Ovary (tissue), 10 donors: ENCODE measurements at places on chromosomes 6 and 20. TPM values are rescaled to one million over a fixed set of nuclear protein-coding genes. Genes with fewer than 3 reads are reported as not detected.
A peak's percentile ranks its signal among the peaks of the same experiment; 100 is the strongest.

Gene CD109
- total RNA-seq: 4.0 TPM

Gene MRPS26
- total RNA-seq: 59.8 TPM

Gene DPPA5
- not detected for total RNA-seq

Gene HLA-DRB5
- total RNA-seq: 0.75 TPM

Gene RHAG
- total RNA-seq: 0.40 TPM

Gene LZTS3
- 27.4 TPM for total RNA-seq

Gene FAM120B
- total RNA-seq: 36.2 TPM

Gene HLA-DMB
- total RNA-seq: 12.0 TPM

Gene PCNA
- total RNA-seq: 43.8 TPM

Gene LY6G6D
- not detected for total RNA-seq

Gene GSTA1
- total RNA-seq: 143 TPM

DNA sequence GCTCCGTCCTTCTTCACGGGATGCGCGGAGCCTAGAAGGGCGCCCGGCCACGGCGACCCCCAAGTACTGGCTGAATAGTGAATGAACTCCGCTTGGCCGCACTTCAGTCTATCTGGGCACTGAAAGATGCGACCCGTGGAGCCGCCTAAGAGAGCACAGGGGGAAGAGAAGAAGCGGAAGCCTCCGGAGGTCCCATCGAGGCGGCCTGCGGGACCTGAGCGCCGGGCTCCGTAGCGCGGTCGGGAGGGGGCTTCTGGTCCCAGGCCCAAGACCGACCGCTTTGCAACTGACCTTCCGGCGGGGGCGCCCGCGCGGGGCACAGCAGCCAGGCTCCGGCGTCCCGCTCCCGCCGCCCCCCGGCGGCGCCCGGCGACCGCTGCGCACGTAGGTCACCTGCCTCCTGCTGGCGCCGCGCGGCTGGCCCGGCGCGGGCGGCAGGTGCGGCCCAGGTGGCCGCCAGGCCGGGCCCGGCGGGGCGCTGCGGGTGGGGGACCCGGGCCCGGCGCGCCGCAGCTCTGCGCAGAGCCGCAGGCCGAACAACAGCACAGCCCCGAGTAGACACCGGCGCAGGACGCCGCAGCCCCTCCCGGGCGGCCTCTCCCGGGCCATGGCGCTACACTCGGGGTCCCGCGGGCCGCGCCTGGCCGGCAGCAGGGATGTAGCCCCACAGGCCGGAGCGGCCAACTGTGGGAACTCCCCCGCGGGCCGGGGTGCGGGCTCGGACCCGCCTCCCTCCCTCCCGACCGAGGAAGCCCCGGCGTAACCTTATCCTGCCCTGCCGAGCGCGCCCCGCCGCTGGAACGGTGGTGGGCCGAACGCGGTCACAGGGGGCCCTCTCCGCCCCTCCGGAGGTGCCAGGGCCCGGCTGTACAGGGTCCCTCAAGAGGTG lies at the start of gene METTL24:
Gene METTL24 (minus strand): TSS at position 686 of the 889 bp plus-strand sequence. CDS start 77 bp downstream, at position 609.
- peak within 1 kb of the TSS; percentile 72 for H3K4me3 ChIP-seq
- DNase-seq: peak; percentile 58
- peak within 1 kb of the TSS; percentile 69 for H3K27ac ChIP-seq
- no peaks in the 10 kb centered on the region for H3K27me3 ChIP-seq
- no peaks in the 10 kb centered on the region for H3K36me3 ChIP-seq

DNA sequence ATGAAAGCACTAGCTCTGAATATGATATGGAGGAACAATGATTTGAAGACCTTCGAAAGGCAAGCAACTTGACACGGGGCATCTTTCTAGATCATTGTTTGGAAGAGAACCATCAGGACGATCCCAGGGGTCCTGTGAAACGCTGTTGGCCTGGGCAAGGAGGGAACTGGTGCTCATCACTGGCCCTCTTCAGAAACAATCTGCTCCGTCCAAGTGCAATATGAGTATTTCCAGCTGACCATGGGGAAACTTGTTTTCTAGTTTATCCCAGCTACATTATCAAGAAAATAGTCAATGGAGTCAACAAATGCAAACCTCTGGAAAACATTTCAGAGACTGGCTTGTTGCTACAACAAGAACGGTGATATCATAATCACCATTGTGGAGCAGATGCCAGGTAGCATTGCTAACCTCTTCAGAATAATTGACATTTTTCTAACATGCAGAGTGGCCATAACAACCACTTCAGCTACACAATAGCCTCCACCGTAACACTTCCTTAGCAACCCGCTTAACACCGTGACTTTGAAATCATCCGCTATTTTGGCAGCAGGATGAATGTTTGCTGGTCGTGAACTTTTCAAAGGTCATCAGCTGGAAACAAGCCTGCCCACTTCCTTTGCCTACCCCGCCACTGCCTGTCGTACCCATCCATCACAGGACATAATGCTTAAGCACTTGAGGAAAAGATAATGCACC lies 112.0 kb upstream of the PDE10A start:
- H3K27ac ChIP-seq: no peak overlapping the region
- no peak for DNase-seq
- no peak overlapping the region for H3K4me3 ChIP-seq
- no peaks in the 10 kb centered on the region for H3K27me3 ChIP-seq
- H3K36me3 ChIP-seq: no peaks in the 10 kb centered on the region

- no peak overlapping the region for H3K4me3 ChIP-seq
- H3K4me1 ChIP-seq: no peaks in the 10 kb centered on the region
- DNase-seq: no peak
- no peak overlapping the region for H3K27ac ChIP-seq
- no peaks in the 10 kb centered on the region for H3K36me3 ChIP-seq
Observed at GRCh38 chr6:154703124-154703523, 30.1 kb upstream of the SCAF8 start.

GRCh38 chr6:155916846-155917624 lies 461.4 kb upstream of the NOX3 start:
- no peak overlapping the region for H3K4me3 ChIP-seq
- no peaks in the 10 kb centered on the region for H3K36me3 ChIP-seq
- H3K27me3 ChIP-seq: no peaks in the 10 kb centered on the region
- no peak for DNase-seq

DNA sequence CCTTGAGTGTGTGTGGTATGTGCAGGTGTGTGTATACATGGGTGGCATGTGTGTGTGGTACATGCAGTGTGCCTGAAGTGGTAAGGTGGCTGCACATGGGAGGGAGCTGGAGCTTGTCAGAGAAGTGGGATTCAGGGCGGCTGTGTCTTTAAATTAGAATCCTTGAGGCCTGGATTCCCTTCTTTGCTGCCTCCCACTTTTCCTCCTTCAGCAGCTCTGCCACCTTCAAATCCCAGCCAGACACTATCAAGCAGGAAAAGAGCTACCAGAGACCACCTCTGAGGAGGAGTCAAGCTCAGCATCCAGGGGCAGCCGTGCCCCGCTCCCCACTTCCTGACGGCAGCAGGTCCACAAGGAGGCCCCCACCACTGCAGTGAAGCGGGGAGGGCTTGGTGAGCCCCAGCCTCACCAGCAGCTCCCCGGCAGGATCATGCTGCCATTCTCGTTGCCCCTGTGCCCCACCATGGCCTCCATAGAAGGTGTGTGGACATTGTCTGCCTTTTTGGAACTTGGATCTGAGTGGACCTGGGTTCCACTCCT lies 131.0 kb upstream of the MLN start:
- DNase-seq: no peak
- H3K4me1 ChIP-seq: no peaks in the 10 kb centered on the region
- no peaks in the 10 kb centered on the region for H3K36me3 ChIP-seq

DNA sequence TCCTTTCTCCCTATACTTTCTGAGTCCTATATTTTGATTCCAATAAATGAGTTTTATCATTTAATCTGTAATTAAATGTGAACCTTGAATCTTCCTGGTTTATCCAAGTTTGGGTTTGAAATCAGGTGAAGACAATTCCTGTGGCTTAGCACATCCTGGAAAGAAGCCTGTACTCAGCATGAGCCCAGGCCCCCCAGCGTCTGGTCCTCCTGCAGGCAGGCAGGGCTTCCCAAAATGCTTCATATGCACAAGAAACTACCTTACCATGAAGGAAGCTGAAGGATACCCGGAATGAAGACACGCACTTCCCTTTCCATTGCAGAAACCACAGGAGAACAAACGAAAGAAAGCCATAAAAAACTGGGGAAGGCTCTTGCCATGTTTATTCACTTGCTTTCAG lies 157.4 kb upstream of the PDE10A start:
- H3K27ac ChIP-seq: no peak overlapping the region
- H3K4me1 ChIP-seq: no peaks in the 10 kb centered on the region
- no peaks in the 10 kb centered on the region for H3K36me3 ChIP-seq
- no peaks in the 10 kb centered on the region for H3K27me3 ChIP-seq
- no peak overlapping the region for H3K4me3 ChIP-seq
- DNase-seq: no peak

GRCh38 chr20:43955062-43955749 lies 40.6 kb downstream of the TOX2 start:
- H3K4me3 ChIP-seq: no peak overlapping the region
- H3K27ac ChIP-seq: no peak overlapping the region
- no peaks in the 10 kb centered on the region for H3K27me3 ChIP-seq
- peaks cover 14% of the 10 kb centered on the region for H3K4me1 ChIP-seq

DNA sequence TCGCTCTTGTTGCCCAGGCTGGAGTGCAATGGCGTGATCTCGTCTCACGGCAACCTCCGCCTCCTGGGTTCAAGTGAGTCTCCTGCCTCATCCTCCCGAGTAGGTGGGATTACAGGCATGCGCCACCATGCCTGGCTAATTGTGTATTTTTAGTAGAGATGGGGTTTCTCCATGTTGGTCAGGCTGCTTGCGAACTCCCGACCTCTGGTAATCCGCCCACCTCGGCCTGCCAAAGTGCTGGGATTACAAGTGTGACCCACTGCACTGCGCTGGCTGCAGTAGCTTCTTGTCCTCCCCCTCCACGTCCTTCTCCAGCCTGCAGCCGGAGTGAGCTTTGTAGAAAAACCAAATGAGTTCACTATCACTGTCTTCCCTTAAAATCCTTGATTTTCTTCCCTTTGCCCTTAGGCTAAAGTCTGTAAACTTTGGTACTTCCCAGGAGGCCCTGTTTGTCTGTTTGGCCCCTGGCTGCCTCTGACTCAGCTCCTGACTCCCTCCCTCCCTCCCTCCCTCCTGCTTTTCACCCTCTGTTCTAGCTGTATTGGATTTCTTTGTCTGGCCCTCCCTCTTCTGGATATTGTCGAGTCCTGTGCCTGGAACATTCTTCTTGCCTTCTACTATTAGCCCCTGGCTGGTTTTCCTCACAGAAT lies 12.9 kb downstream of the PARD6B start:
- peaks cover 7% of the 10 kb centered on the region for H3K4me1 ChIP-seq
- H3K36me3 ChIP-seq: no peaks in the 10 kb centered on the region

DNA sequence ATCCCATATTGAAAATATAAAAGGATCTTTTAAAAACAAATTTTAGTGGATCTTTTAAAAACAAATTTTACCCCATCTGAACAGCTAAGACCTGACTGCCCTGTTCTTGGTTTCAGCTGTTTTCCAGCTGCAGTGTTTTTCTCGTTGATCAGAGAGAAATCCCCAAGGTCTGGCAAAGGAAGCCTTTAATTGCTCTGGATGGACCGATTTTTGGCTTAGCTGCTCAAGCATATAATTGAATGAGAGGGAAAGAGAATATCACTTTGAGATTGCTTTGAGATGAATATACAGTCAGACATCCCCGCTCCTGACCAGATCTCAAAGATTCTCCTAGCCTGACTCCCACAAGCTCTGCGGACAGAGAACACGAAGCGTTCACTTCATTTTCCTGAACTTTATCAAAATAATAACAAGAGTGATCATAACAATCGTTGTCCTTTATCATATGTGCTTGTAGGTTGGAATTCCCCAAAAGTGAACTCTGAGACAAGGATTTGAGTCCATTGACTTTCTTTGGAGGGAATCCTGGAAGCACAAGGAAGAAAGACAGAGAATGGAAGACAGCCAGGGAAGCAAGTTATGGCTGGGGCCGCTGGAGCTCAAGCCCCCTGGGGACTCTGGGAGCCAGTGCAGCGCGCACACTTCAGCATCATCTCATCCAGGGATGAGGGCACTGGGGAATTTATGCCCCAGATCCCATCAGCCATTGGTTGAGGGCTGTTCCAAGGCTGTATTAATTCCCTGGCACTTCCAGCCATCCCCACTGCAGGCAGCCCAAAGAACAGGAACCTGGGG lies 101.3 kb downstream of the SNX5 start:
- H3K36me3 ChIP-seq: no peaks in the 10 kb centered on the region
- no peak for DNase-seq
- H3K27ac ChIP-seq: no peak overlapping the region
- H3K4me1 ChIP-seq: peaks cover 6% of the 10 kb centered on the region
- no peak overlapping the region for H3K4me3 ChIP-seq
- H3K27me3 ChIP-seq: no peaks in the 10 kb centered on the region

- H3K27ac ChIP-seq: no peak overlapping the region
- H3K36me3 ChIP-seq: no peaks in the 10 kb centered on the region
- H3K4me3 ChIP-seq: no peak overlapping the region
- H3K4me1 ChIP-seq: peaks cover 2% of the 10 kb centered on the region
- H3K27me3 ChIP-seq: no peaks in the 10 kb centered on the region
Observed at GRCh38 chr6:118669561-118669960, 18.2 kb upstream of the CEP85L start.

DNA sequence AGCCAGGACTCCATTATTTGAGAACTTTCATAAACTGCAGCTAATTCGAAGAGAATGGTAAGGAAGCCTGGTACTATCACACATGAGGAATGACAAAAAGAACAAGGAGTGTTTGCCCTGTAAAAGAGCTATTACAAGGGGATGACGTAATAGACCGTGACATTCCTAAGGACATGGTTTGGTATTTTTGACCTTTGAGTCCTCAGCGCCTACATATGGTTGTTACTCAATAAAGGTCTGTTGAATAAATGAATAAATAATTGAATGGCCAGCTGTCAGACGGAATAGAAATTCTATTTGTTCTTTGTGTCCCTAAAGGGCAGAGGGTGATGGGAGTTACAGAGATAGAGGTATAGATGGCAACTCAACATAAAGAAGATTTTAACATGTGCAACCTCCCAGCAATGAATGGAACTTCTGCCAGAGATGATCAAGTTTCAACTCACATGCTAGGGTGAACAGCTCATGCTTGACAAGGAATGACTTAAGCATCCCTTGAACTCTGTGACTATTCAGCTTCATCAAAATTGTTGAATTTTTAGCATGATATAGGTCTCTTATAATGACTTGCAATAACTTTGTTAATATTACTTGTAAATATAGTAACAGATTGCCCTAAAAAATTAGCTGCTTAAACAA lies 115.4 kb downstream of the TENT5A start:
- no peak overlapping the region for H3K27ac ChIP-seq
- H3K4me1 ChIP-seq: no peaks in the 10 kb centered on the region
- no peaks in the 10 kb centered on the region for H3K27me3 ChIP-seq
- no peak for DNase-seq
- H3K36me3 ChIP-seq: no peaks in the 10 kb centered on the region

DNA sequence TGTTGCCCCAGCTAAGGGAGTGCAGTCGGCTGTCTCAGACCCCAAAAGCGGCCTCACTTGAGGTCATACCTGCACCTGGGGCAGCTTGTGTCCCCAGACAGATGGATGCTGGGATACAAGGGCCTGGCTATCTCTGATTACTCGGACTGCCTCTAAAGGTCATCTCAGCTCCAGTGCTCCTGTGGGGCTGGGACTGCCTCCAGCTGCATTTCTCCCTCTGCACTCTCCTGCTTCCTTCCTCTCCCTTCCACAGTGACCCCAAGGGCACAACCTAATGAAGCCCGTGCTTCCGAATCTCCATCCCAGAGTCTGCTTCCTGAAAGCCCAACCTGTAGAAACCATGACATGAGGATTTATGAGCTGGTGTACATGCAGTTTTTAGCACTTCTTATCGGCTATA lies 22.8 kb upstream of the OCSTAMP start:
- H3K27ac ChIP-seq: no peak overlapping the region
- peaks cover 3% of the 10 kb centered on the region for H3K4me1 ChIP-seq
- no peak for DNase-seq

GRCh38 chr6:16412982-16413381 lies 174.6 kb downstream of the GMPR start:
- H3K36me3 ChIP-seq: no peaks in the 10 kb centered on the region
- H3K4me1 ChIP-seq: peaks cover 4% of the 10 kb centered on the region
- H3K27ac ChIP-seq: no peak overlapping the region
